ENCODE measurements at places on chromosomes 12 and 14.

GRCh38 chr14:25832585-25832984, 765.2 kb downstream of the NOVA1 start:
- H3K4me3 ChIP-seq, result no peak overlapping the region
- no peak overlapping the region for H3K27ac ChIP-seq
- DNase-seq, result no peak
- no peaks in the 10 kb centered on the region for H3K36me3 ChIP-seq

GRCh38 chr12:106839333-106839732, 64.9 kb downstream of the RIC8B start:
- no peak overlapping the region for H3K4me3 ChIP-seq
- DNase-seq, result no peak
- no peaks in the 10 kb centered on the region for H3K4me1 ChIP-seq
- no peaks in the 10 kb centered on the region for H3K36me3 ChIP-seq
- H3K27me3 ChIP-seq, result no peaks in the 10 kb centered on the region

DNA sequence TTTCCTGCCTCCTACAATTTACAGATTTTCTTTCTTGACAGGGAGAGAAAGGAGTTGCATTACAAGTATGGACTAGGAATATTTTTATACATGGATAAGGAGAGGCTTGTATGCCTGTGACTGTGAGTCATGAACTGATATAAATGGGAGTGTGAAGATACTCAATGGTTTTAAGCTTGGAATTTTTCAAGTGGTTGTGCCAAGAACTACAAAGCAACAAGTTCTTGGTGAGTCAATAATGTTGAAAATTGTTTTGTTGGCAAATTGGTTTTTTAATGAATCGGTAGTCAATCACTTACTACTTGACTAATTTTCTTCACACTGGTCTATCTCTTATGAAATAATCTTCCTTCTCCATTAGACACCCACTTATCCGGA, 58.9 kb upstream of the HMGA2 start:
- no peak overlapping the region for H3K4me3 ChIP-seq
- no peaks in the 10 kb centered on the region for H3K36me3 ChIP-seq
- DNase-seq, result no peak
- H3K27ac ChIP-seq, result no peak overlapping the region
- no peaks in the 10 kb centered on the region for H3K4me1 ChIP-seq

- no peaks in the 10 kb centered on the region for H3K4me1 ChIP-seq
- peaks cover 7% of the 10 kb centered on the region for H3K36me3 ChIP-seq
- no peak overlapping the region for H3K4me3 ChIP-seq
- H3K27me3 ChIP-seq, result no peaks in the 10 kb centered on the region
- no peak overlapping the region for H3K27ac ChIP-seq
- DNase-seq, result no peak
Observed at GRCh38 chr12:82866946-82867345, 180.2 kb downstream of the TMTC2 start.

- H3K36me3 ChIP-seq, result no peaks in the 10 kb centered on the region
- DNase-seq, result no peak
- H3K27ac ChIP-seq, result no peak overlapping the region
- H3K4me3 ChIP-seq, result no peak overlapping the region
- H3K27me3 ChIP-seq, result no peaks in the 10 kb centered on the region
Observed at GRCh38 chr12:98465950-98466602, 49.3 kb upstream of the TMPO start.

- no peak overlapping the region for H3K4me3 ChIP-seq
- no peaks in the 10 kb centered on the region for H3K4me1 ChIP-seq
- H3K36me3 ChIP-seq, result no peaks in the 10 kb centered on the region
- no peak for DNase-seq
- H3K27ac ChIP-seq, result no peak overlapping the region
- H3K27me3 ChIP-seq, result no peaks in the 10 kb centered on the region
Observed at GRCh38 chr12:121611306-121611705, 15.0 kb upstream of the ORAI1 start.

DNA sequence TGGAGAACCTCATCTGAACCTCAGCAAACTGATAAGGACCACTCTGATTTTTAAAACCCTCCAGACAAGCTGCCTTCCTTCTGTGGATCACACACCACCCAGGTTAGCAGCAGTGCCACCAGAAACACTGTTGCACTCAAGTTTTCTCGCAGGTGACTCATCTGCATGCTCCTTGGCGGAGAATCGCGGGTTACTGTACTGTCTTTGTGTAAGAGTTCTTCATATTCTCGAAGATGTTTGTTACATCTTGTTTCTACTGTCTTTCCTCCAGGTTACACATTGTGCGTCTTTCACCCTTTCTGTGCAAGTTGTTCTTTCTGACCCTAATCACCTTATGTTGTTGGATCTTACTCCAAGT, 331.2 kb downstream of the CACNA1C start:
- no peaks in the 10 kb centered on the region for H3K27me3 ChIP-seq
- no peak overlapping the region for H3K4me3 ChIP-seq
- no peak overlapping the region for H3K27ac ChIP-seq
- no peak for DNase-seq

DNA sequence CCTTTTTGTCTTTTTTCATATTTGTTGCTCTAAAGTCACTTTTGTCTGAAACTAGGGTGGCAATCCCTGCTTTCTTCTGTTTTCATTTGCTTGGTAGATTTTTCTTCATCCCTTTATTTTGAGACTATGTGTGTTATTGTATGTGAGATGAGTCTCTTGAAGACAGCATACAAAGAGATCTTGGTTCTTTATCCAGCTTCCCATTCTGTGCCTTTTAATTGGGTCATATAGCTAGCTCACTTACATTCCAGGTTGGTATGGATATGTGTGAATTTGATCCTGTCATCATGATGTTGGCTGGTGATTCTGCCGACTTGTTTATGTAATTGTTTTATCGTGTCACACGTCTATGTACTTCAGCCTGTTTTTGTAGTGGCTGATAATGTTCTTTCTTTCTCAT, 267.7 kb upstream of the MGAT4C start:
- no peaks in the 10 kb centered on the region for H3K27me3 ChIP-seq
- DNase-seq, result no peak
- no peaks in the 10 kb centered on the region for H3K36me3 ChIP-seq
- H3K27ac ChIP-seq, result no peak overlapping the region
- no peaks in the 10 kb centered on the region for H3K4me1 ChIP-seq

- no peaks in the 10 kb centered on the region for H3K27me3 ChIP-seq
- H3K36me3 ChIP-seq, result no peaks in the 10 kb centered on the region
- no peak overlapping the region for H3K27ac ChIP-seq
- DNase-seq, result no peak
- H3K4me3 ChIP-seq, result no peak overlapping the region
Observed at GRCh38 chr12:29152223-29152868, 3.3 kb downstream of the FAR2 start.

DNA sequence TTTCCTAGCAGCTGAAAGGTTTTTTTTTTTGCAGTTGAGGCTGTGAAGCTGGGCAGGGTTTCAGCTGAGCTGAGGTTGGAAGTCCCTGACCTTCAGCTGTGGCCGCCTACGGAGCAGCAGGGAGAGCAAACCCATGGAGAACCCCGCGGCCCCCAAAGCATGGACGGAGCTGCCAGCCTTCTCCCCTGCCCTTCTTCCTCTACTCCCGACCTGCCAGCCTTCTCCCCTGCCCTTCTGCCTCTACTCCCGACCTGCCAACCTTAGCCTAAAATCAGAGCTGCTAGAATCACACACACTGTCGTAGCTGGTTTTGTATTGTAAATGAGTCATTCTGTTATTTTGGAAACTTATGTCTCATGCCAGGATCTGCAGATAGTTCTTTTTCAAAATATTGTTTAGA, 74.6 kb downstream of the PPP2R5C start:
- peaks cover 9% of the 10 kb centered on the region for H3K36me3 ChIP-seq
- no peak overlapping the region for H3K27ac ChIP-seq
- DNase-seq, result no peak
- H3K27me3 ChIP-seq, result no peaks in the 10 kb centered on the region
- no peaks in the 10 kb centered on the region for H3K4me1 ChIP-seq

DNA sequence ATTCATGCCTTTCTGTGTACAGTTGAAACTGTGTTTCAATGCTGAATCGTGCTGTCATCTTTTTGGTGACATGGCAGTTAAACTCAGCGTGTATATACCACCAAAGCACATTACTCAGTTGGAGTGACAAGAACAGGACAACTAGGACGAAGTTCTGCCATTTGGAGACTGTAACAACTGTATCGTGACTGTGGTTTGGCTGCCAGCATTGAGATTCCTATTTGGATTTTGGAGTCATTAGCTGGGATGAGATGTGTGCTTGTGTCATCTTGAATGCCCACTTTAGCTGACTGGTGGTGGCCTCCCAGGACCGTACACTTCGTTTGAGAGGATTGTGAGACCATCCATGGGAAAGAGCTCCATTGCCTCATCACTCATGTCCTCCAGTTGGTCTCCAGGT, 42.9 kb downstream of the FBXL14 start:
- H3K27me3 ChIP-seq, result no peaks in the 10 kb centered on the region
- H3K27ac ChIP-seq, result no peak overlapping the region
- no peak for DNase-seq
- no peaks in the 10 kb centered on the region for H3K36me3 ChIP-seq
- no peak overlapping the region for H3K4me3 ChIP-seq

DNA sequence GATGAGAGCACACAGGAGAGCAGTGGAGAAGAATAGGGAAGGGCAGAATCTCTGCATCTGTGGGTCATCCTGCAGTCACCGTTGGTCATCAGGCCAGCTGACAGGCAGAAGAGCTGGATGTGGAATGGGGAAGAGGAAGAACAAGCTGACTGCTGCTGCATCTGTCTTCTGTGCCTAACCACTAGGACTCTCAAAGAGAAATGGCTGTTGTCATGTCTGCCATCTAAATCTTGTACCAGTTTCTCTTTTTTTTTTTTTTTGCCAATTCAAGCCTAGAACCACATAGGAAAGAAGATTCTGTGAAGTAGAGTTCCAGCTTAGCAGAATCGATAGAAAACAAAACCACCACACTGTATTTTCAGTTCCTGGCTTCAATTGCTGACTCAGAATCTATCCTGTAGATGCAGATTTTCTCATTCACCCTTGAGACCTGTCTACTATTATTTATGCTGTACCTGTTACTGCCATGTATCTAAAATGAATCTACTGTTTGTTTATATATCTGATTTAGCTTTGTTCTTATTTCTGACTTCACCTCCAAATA, 421.9 kb upstream of the PRICKLE1 start:
- H3K27ac ChIP-seq, result no peak overlapping the region
- H3K4me3 ChIP-seq, result no peak overlapping the region
- no peaks in the 10 kb centered on the region for H3K36me3 ChIP-seq
- H3K4me1 ChIP-seq, result no peaks in the 10 kb centered on the region
- no peaks in the 10 kb centered on the region for H3K27me3 ChIP-seq
- DNase-seq, result no peak

DNA sequence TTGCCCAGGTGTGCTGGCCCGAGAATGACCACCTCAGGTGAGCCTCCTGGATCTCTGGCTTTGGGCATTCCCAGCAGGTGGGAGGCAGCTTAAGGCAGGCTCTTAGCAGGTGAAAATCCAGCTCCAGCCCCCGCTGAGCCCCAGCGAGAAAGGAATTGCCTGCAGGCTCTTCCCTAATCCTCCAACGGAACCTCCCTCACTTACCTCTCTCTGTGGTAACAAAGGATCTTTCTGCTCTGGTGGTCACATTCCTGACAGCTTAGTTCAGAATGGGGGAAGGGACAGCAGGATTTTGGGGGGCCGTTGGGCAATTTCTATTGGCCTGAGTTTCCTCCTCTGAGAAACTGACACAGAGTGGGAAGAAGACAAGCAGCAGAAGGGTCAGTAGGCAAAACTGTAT, 116.0 kb upstream of the LHX5 start:
- H3K27ac ChIP-seq, result no peak overlapping the region
- H3K36me3 ChIP-seq, result no peaks in the 10 kb centered on the region
- DNase-seq, result no peak

DNA sequence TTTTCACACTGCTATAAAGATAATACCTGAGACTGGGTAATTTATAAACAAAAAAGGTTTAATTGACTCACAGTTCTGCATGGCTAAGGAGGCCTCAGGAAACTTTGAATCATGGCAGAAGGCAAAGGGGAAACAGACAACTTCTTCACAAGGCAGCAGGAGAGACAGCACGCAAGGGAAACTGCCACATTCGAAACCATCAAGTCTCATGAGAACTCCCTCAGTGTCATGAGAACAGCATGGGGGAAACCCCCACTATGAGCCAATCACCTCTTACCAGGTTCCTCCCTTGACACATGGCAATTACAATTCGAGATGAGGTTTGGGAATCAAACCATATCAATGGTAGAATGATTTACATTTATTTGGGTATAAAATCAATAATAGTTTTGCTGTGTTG, 558.5 kb downstream of the TMTC2 start:
- no peaks in the 10 kb centered on the region for H3K27me3 ChIP-seq
- H3K36me3 ChIP-seq, result no peaks in the 10 kb centered on the region
- H3K4me1 ChIP-seq, result no peaks in the 10 kb centered on the region
- DNase-seq, result no peak

DNA sequence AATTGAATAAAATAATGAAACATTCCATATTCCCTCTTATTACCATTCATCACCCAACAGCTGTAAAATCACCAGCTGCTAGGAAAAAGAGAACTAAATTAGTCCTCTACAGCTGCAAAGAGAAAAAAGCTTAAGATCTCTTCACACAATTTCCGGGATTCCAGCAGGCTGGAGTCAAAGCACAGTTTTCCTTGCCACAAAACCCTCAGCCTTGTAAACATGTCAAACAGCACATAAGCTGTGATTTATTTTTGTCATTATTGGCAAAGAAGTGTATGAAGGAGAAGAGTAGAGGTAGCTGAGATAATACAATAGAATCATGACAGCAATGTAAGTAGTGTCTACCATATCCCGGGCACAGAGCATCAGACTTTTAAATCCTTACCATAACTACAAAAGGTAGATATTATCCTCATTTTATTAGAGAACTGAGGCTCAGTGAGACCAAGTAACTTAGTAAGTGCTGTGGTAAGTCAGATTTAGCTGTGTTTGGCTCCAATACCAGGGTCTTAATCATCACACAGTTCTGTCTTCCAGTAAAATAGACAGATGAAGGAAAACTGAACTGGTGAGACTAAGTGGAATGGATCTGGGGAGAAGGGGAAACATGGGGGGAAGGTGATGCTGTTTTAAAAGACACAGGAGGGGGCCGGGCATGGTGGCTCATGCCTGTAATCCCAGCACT, 57.3 kb downstream of the NTN4 start:
- no peak overlapping the region for H3K27ac ChIP-seq
- H3K4me1 ChIP-seq, result no peaks in the 10 kb centered on the region
- DNase-seq, result no peak
- H3K27me3 ChIP-seq, result no peaks in the 10 kb centered on the region
- H3K4me3 ChIP-seq, result no peak overlapping the region
- no peaks in the 10 kb centered on the region for H3K36me3 ChIP-seq

Measured in trophoblast cell (in vitro differentiated cells and primary cell).